Caki2 (cell line): ENCODE measurements at places on chromosomes 3 and 15. TPM values are rescaled to one million over a fixed set of nuclear protein-coding genes. Genes with fewer than 3 reads are reported as not detected.

Gene FRMD5
- total RNA-seq: 0.51 and 4.0 TPM in 2 replicates

Gene HHATL
- total RNA-seq: not detected in 2 replicates

Gene CTXN2
- not detected in 2 replicates for total RNA-seq

Gene GOLGA8J
- total RNA-seq: not detected in 2 replicates

Gene CPNE9
- total RNA-seq: not detected in 2 replicates

Gene XRN1
- 3.4 and 3.8 TPM in 2 replicates for total RNA-seq

Gene CCRL2
- not detected in 2 replicates for total RNA-seq

Gene PATL2
- total RNA-seq: 3.6 TPM in 1 of 2 replicates, not detected in the other

Gene GATA2
- 1.5 TPM in 1 of 2 replicates, not detected in the other for total RNA-seq

Gene EXOSC7
- total RNA-seq: 24.0 and 28.1 TPM in 2 replicates

Gene ADCY5
- total RNA-seq: 0.23 and 5.9 TPM in 2 replicates

Gene PRSS50
- total RNA-seq: not detected in 2 replicates

Gene HESX1
- total RNA-seq: 0.84 and 1.7 TPM in 2 replicates

Gene LRRC49
- total RNA-seq: 8.4 and 8.5 TPM in 2 replicates

Gene PYGO1
- 0.96 and 1.9 TPM in 2 replicates for total RNA-seq

Gene ALDH1L1
- 2.6 and 5.9 TPM in 2 replicates for total RNA-seq
